Inflammatory macrophage treated with lipopolysaccharide for 4 hours (primary cell): ENCODE measurements at places on chromosomes 11 and 22.

DNA sequence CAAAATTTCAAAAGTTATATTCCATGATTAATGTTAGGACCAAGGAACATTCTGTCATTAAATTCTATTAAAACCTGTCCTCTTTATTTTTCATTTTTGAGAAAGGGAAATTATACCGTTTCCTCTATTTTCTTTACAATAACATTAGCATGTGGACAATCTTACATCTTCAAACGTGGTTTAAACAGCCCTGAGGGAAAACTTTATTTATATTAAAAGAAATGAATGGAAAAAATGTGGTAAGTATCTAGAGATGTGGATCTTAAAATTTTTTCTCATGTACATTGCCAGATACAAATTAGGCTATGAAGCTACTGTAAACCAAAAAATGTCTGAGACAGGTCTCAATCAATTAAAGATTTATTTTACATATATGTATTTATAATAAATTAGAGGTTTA, 18.9 kb upstream of the FIBIN start:
- DNase-seq: no peak

DNA sequence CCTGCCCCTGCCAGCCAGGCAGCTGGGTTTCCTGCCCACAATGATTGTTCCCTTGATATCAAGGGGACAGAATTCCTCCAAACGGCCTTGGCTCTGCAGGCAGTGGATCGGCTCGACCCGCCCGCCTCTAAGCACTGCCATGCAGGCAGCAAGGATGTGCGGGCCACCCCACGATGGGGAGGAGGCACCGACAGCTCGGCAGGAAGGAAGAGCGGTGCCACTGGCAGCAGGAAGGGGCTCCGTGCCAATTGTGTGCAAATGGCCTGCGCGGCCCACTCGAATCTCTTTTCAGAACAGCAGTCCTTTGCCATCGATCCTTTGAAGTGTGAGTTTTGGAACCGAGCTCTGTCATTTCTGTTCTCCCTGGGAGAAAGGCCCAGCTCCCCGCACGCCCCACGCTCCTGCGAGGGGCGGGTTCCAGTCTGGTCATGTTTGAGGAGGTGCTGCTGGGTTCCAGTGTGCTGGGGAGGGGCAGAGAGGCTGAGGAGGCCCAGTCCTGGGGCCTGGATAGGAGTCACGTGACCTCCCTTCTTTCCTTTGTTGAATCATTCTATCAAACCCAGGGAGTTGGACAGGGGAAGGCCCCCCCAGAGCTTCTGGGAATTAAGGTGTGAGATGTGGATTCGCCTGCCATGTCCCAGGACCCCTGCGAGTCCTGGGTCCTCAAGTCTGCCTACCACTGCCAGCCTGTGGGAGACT, 406.0 kb downstream of the CTTN start:
- DNase-seq: no peak

GRCh38 chr11:113736323-113736722, 30.2 kb upstream of the TMPRSS5 start:
- DNase-seq: no peak

DNA sequence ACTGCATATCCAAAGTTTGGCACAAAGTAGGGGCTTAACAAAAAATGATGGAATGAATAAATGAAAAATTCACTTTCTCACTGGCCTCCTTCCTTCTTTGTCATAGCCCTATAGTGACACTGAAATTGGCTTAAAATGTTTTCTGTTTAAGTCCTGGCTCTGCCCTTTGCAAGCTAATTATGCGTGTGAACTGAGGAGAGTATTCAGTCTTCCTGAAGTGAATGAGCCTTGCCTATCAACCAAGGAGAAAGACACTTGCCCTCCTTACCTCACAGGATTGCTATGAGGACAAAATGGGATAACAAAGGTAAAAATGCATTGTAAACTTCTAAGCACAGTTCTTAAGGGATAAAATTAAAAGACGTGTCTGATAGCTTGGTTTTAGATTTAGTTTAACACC, 729.8 kb upstream of the ANO3 start:
- DNase-seq: no peak

DNA sequence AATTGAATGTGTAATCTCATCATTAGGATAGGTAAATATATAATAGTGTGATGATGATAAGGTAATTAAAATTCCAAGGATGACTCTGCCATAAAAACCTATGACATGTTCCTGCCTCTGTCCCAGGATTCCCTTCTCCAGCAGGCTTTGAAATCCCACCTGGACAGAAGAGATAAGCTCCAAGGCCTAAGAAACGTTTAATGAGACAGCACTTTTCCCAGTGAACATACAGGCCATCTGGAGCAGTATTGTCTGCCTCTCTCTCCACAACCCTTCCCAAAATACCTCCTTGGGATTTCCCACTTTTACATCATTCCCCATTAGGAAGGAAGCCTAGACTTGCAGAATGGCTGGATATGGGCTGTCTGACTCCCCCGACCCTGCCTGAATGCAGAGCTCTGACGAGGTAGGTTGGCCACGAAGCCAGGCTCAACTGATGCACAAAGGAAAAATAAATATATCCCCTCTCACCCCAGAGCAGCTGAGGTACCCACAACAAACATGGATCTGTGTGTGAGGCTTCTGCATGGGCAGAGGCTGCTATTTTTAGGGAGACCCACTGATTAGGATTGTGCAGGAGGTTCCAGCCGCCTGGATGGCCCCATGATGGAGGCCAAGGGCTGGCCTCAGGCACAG, 71.0 kb downstream of the TMPRSS5 start:
- no peak for DNase-seq

DNA sequence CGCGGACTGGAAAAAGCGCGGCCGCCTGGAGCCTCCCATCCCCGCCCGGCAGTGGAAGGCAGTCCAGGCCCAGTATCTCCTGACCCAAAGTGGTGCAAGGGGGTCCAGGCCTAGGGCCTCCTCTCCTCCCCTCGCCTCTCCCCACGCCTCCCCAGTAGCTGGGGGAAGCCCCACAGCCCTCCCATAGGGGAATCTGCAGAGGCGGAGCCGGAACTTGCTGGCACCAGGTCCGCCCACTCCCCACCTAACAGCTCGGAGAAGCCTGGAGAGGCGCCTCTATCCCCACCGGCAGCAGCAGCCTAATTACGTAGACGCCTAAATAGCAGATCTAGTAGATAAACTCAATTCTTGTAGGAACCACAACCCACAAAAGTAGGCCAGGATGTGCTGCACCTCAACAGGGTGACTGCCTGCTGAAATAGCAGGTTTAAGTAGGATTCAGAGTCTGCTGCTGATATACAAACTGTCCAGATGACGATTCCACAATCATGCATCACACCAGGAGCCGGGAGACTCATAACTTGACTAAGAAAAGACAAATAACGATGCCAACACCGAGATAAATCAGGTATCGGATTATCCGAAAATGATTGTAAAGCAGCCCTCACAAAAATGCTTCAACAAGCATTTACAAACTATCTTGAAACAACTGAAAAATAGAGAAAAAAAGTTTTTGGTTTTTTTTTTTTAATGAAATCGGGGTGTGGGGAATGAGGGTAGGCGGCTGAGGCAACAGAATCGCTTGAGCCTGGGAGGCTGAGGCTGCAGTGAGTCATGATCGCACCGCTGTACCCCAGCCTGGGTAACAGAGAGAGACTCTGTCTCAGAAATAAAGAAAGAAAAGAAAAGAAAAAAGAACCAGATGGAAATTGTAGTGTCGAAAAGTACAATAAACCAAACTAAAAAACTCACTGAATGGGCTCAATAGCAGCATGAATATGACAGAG, 11.4 kb upstream of the BRD1 start:
- DNase-seq: peak; percentile 42

DNA sequence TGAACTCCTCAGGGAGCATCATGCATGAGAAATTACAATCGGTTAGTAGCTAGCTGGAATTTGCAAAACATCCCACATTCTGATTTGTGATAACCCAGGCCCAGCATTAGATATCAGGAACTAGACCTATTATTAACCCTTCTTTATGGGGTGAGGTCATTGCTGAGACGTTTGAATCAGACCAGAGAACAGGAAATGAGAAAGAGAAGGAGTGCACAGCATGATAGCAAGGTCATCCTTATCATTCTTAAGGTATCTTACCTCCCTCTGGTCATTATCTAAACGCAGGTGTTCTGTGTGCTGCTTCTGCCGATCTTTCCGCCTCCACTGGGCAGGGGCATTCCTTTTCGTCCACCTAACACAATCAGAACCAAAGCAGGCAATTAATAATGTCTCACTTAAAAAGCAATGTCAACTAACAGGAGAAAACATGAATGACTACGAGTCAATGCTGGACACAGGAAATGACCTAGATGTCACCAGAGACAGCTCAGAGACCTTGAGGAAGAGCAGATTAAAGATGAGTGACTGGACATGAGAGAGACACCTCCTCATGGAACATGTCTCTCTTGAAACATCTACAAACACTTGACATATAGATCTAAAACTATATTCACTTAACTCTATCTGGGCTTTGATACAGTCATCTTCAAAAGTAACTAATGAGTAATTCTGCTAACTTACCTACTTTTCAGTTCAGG, 78.3 kb upstream of the SCUBE2 start:
- DNase-seq: peak; percentile 52

GRCh38 chr22:48836673-48837340, 990.9 kb downstream of the BRD1 start:
- DNase-seq: no peak

DNA sequence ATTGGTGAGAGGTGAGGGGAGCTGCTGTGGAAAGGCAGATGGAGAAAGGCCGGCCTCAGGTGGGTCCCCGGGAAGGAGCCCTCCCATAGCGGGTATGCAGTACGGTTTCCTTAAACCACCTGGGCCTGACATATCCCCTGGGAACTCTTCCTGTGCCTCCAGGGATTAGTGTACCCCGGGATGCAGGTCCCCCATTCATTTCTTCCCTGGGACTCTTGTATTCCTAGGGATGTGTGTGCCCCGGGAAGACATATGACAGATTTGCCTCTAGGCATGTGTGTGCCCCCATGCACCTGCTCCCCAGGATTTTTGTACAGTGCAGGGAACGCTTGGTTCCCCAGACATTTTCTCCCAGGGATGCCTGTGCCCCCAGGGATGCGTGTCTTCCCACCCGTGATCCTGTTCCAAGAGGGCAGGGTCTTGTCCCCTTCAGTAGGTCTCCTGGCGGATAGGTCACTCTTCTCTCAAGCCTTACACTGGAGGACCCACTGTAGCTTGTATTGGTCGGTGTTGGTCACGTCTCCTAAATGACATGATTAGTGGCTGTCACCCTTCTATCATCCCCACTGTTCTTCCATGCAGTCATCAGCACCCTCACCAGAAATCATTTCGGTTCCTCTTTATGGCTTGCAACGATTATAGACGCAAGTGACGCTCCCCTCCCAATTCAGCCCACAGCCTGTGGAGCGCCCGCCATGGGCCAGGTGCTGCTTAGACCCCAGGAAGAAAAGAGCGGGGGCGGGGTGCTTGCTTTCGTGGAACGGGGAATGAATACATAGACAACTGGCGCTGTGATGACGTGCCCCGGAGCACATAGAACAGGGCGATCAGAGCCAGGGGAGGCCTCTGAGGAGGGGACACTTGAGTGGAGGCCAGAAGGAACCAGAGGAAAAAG, 1.3 kb downstream of the PARVB start:
- peak; percentile 90 for DNase-seq

GRCh38 chr11:122785031-122785541, 53.2 kb upstream of the CRTAM start:
- no peak for DNase-seq

- DNase-seq: no peak
Measured at GRCh38 chr11:130397780-130398179, 30.6 kb downstream of the ADAMTS8 start.

DNA sequence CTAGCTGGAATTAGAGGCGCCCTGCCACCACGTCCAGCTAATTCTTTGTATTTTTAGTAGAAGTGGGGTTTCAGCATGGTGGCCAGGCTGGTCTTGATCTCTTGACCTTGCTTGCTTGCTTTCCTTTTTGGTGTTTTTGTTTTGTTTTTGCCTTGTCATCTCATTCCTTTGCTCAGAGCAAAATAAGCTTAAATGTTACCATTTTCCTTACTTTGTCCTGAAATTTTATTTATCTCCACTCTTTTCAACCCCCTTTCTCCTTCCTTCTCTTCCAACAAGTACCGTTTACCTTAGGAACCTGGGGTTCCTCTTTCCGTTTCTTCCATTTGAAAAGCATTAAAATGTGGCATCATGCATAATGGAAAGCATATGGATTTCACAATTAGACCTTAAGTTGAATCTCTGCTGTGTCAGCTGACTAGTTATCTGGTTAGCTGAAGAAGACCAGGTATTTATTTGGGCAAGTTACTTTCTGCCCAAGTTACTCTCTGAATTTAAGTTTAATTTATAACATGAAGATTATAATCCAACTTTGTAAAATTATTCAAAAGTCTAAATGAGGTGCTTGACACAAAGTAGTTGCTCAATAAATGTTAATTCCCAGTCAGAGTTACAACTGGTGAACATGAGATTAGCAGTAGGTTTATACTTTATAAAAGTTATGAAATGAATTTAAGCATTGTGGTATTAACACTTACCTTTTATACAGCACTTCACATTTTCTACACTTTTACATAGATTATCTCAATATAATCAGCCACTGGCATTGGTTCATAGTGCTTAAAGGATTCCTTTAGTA, 69.7 kb downstream of the PRMT3 start:
- no peak for DNase-seq

GRCh38 chr11:3946455-3947017, 91.1 kb downstream of the STIM1 start:
- no peak for DNase-seq

- peak; percentile 58 for DNase-seq
Measured at GRCh38 chr11:60970369-60970774, 1.1 kb upstream of the CD6 start.

DNA sequence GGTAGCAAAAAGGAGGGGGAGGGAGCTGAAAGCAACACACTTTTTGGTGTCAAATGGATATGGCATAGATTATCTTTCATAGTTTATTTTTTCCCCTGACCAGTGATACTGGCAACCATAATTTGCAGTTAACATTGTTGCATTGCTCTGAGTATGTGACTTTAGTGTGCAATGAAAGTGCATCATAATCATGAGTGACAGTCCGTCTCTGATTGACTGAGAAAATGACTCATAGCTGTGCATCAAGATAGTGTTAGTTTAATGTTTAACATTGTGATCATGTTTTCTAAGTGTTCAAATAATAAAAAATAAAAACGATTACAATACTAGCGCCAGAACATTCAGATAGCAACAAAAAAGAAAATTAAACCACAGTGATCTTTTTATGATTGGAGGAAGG, 952.4 kb upstream of the TENM4 start:
- no peak for DNase-seq

- peak; percentile 74 for DNase-seq
Measured at GRCh38 chr11:59273373-59273841, 60.7 kb upstream of the MPEG1 start.
